ENCODE measurements at places on chromosomes 11 and 22. TPM values are rescaled to one million over a fixed set of nuclear protein-coding genes. Genes with fewer than 3 reads are reported as not detected.

DNA sequence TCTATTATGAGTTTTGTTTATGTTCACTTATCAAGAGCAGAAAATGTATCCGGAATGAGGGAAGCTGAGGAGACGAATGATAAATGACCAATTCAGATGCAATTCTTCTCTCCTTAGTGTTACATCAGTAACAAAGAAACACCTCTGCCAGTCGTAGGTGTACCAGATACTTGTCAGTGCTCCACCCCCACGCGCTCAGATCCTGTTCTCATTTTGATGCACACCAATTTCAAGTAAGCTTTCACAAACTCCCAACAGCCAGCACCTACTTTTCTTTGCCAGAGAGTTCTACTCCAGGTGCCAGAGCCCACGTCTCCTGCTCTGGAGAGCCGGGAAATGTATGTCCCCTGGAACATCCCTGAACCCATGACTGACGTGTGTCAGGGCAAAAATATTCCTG lies 43.7 kb downstream of the OR8B12 start:
- no peak for DNase-seq

DNA sequence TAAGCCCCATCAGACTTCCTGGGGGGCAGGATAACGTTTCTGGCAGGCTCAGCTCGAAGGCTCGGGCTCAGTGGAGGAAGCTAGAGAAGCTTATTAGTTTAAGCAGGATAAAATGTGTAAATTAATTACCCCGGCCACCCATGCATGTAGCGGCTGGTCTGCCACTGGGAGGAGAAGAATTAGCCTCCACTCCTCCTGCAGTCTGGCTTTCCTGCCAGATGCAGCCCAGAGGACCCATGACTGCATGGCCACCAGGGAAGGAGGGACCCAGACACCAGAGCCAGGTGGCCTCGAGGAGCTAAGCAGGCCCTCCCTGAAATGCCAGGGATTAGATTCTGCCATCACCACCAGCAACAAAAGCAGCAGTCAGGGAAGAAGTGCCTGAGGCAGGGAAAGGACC lies 32.3 kb downstream of the TRIM29 start:
- DNase-seq: no peak

DNA sequence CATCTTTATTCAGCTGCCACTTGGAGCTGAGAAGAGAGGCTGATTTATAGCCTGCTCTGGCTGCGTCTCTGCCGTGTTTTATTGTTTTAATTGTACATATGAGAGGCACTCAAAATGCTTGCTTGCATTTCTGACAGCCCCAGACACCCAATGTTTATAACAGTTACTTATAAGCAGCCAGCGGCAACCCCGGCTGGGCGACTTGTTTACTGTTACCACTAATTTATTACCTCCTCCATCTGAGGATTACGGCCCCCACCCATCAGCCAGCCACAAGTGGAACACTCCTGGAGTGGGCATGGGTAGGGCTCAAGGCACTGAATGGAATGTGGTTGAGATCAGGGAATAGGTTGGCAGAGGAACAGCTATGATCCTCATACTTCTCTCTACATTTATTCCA lies 61.2 kb downstream of the CLPB start:
- DNase-seq: no peak

DNA sequence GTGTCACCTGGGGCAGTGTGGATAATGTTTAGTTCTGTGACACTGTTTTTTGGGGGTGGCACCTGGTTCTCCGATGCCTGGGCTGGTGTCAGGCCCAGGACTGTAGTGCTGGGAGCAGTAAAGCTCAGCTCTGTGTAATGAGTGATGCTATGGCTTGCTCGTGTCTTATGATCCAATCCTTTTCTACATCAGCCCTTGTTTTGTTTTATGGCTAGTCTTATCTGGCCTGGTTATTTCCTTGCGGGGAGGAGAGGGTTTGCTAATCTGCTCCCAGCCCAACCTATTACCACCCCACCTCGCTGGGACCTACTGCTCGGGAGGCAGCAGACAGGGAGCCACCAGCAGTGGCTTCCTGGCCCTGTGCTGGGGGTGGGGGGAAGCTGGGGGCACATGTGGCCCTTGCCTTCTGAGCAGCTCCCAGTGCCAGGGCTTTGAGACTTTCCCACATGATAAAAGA lies 35.0 kb upstream of the TPBGL start:
- DNase-seq: no peak

Gene OR2AT4
- total RNA-seq: not detected

Data from colonic mucosa (tissue), 4 donors.